Suppressor macrophage treated with lipopolysaccharide for 1 hour (primary cell): ENCODE measurements at places on chromosomes 16 and 17.

GRCh38 chr16:29992344-29992967, 3.0 kb downstream of the HIRIP3 start:
- DNase-seq = no peak

DNA sequence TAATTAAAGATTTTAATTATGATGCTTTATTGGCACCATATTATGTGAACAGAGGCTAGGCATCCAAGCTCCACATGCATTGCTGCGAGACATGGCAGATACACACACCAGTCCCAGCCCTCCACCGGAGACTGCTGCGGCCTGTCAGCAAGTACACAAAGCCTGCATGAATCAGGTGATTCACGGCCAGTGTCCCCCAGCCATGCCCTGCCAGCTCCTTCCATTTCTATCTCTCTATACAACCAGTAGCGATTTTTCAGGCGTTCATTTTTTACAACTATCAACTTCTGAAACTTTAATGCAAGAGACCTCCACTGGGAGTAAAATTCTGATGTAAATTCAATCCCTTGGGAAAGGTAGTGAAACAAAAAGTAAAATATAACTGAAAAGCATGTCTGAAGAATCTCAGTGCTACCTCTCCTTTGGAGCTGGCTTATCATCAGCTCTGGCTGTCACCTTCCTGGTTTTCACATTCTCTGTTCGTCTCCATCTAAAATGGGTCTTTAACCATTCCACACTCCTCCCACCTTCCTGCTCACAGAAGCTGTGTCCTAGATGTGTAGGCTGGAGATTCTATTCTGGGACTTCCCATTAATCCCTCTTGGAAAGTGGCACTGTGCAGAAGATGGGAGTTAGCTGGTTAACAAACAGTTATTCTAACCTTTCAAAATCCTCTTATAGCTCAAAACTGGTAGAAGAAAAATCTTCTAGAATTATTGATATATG, 32.2 kb downstream of the HS3ST3A1 start:
- no peak for DNase-seq

- DNase-seq = no peak
Measured at GRCh38 chr17:20927308-20927977, 115.4 kb downstream of the USP22 start.

GRCh38 chr16:66605177-66605978, 874 bp downstream of the CMTM3 start:
- peak; percentile 93 for DNase-seq

DNA sequence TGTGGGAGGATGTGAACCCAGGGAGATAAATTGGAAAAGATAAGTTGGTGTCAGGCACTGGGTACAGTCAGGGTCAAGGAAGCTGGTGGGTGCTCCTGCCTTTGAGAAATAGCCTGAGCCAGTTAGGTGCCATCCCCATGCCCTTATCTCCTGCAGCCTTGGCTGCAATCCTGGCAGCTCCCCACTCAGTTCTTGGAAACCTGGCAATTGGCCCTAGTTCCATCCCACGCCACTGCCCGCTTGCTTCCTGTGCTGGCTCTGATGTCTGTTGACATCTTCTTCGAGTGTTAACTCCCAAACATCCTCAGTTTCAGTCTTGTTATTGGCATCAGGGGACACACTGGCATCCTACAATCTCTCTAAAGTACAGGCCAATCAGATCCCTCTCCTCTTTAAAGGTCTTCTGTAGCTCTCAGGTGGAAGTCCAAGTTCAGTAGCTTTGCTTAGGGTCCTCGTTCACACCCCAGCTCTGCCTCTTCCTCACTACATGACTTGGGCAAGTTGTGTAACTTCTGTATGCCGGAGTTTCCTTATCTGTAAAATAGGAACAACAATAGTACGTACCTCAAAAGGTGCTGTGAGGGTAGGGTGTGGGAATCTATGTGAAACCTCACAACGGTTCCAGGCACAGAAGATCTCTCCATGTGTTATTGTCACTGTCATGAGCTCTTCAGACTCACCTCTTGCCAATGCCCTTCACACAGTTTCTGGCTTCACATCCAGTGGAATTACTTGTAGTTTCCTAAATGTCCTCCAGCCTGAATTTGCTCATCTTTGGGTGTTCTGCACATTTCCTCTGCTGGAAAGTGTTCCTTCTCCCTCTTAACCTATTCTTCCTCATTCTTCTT, 13.5 kb upstream of the PRKAR1A start:
- DNase-seq = peak; percentile 70

DNA sequence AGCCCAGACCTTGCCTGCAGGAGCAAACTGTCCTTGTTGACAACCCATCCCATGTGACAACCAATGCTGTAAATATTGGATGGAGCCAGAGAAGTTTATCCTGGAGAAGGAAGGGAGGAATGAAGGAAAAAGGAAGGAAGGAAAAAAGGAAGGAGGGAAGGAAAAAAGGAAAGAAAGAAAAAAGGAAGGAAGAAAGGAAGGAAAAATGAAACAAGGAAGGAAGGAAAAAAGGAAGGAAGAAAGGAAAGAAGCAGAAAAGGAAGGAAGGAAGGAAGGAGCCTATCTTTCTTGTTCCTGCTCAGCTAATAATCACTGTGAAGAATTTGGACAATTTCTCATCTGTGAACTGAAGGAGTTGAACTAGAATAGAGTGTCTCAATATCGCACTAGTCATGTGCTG, 56.1 kb downstream of the ACSM2B start:
- no peak for DNase-seq

- no peak for DNase-seq
Measured at GRCh38 chr16:15644267-15644961, 1.5 kb upstream of the MARF1 start.

DNA sequence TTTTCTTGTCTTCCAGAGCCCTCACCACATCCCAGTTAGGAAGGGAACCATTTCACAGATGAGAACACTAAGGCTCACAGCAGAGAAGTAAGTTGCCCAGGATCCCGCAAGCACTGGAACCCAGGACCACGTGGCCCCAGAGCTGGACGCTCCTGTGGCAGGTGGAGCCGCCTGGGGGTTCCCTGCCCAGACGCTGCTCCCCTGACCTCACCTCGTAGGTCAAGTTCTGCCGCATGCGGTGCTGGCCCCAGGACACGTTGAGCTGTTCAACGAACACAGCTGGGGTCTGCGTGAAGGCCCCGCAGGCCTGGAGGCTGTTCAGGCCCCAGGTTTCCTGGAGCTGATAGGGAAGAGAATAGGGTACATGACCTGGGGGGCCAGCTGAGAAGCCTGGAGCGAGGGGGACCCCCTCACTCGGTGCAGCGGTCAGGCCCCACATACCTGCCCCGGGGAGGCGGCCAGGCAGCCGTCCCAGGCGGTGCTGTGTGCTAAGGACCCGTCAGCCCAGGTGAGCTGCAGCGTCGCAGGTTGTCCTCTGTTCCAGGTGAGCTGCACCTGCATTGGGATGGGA, 54.1 kb downstream of the RMI2 start:
- no peak for DNase-seq

GRCh38 chr16:17177242-17177958, 293.4 kb downstream of the XYLT1 start:
- DNase-seq = no peak

DNA sequence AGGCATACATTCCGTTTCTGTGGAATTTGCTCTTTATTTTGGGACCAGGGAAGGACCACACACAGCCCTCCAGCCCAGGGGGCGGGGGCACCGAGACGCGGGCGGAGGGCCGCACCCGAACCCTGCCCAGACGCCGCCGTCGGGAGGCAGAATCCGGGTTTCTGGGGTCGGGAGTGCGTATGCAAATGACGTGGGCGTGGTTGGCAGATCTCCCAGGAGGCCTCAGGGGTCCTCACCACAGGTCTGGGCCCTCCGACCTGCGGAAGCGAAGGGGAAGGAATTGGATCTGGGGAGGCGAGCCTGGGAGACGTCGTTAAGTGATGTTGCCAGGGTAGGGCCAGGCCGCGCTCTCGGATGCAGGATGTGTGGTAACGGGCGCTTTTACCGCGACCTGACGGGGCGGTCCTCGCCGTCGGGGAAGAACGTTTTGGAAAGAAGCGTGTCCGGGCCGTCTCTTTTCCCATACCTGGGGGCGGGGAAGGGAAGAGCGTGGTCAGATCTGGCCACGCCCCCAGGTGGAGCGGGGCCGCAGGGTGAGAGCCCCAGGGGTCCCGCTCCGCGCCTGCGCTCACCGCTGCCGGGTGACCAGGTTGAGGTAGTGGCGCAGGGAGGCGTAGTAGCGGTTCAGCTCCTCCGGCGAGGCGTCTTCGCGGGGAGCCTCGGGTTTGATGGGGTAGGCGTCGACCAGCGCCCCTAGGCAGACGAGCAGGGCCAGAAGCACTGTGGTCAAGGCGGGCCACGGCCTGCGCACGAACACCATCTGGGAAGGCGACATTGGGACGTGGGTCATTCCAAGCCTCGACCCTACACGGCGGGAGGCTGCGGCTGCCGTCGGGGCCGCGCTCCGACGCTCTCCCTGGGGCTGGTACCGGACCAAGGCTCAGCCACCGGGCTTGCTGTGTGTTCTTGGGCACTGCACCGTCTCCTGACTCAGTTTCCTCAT, 745 bp downstream of the PYY start:
- DNase-seq = no peak

GRCh38 chr16:88133507-88133843, 182.2 kb downstream of the BANP start:
- no peak for DNase-seq

GRCh38 chr16:54687043-54687899, 243.4 kb upstream of the IRX5 start:
- DNase-seq = no peak

DNA sequence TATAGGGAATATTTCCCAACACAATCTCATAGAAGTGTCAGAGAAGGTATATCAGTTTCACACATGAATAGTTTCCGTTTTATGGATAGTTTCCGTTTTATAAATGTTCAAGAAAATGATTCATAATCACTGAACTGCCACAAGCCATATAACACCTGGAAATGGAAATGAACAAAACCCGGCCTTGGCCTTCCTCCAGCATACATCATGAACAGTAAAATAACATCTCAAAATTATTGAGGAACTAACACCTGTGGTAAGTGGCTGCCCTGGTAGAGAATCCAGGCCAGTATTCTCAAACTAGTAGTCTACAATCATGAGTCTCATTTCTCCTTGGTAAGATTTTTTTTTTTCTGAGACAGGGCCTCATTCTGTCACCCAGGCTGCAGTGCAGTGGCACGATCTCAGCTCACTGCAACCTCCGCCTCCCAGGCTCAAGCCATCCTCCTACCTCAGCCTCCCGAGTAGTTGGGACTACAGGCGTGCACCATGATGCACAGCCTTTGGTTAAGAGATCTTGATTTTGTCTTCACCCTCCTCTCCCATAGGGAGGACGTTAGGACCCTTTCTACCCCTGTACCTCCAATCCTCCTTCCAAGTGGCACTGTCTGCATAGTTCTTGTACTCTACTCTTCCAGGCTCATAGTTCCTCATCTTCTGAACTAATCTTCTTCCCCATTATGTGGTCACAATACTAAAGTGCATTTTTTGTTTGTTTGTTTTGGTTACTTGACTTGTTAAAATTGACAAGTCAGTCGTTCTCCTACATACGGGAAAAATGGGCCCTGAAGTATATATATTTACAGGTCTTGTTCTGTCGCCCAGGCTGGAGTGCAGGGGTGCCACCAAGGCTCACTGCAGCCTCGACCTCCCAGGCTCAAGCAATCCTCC, 15.0 kb upstream of the RGS9 start:
- DNase-seq = peak; percentile 26

- DNase-seq = no peak
Measured at GRCh38 chr16:14476183-14476582, 153.9 kb downstream of the PARN start.

DNA sequence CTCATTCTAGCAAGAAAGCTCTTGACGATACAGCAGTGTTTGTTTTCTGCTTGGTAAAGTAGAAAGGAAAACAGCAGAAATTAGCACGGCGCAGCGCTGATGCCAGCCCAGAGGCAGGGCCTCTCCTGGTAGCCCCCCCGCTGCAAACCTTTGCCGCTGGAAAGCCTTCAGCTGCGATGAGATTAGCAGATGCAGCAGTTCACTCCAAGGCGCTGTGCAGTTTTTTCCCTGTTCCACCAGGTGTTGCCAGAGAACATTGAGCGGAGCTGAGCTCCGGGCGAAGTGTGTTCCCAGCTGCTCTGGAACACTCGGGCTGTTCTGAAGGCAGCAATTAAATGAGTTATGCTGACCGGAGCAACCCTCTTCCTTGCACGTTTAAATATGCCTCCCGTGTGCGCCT, 72.5 kb downstream of the RBFOX1 start:
- no peak for DNase-seq

DNA sequence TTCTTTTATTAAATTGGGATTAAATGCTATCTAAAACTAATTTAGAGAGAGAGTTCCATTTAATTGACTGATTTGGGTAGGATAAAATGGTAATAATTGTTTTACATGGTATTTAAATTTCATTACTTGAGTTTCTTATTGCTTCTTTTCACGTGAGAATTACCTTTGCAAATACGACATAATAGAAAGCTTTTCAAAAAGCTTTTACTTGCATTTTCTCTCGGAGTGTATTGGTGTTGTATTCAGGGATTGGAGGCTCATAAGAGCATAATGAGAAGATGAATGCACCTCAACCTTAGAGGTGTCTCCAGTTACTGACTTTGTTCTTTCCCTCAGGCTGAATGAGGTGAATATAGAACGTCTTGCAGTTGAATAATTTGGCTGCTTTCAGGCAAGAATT, 67.4 kb upstream of the CPHXL start:
- DNase-seq = no peak

GRCh38 chr17:17084941-17085340, 42.7 kb downstream of the MPRIP start:
- DNase-seq = no peak

GRCh38 chr16:89290472-89290871, 73.0 kb downstream of the ZNF778 start:
- DNase-seq = no peak

DNA sequence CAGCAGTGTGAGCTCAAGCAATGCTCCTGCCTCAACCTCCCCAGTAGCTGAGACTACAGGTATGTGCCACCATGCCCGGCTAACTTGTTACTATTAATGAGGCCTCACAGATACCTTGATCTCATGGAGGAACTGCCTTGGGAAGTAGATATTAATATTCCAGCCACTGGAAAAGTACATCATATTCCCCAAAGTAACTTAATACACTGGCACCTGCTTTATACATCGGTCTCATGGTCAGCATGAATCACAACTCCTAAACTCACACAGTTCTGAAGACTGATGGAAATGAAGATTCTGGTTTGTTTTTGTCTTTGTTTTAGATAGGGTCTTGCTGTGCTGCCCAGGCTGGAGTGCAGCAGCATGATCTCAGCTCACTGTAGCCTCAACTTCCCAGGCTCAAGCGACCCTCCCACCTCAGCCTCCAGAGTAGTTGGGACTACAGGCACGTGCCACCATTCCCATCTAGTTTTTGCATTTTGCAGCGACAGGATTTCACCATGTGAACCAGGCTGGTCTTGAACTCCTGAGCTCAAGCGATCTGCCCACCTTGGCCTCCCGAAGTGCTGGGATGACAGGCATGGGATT, 28.2 kb downstream of the ADCY9 start:
- DNase-seq = no peak
